NCI-H460 (cell line): ENCODE measurements at places on chromosomes 2 and 18. TPM values are rescaled to one million over a fixed set of nuclear protein-coding genes. Genes with fewer than 3 reads are reported as not detected.

Gene CREG2
- total RNA-seq: 0.10 and 0.20 TPM in 2 replicates

Gene FAM110C
- total RNA-seq: 0.32 and 0.62 TPM in 2 replicates

Gene MTIF2
- total RNA-seq: 97.2 and 110 TPM in 2 replicates

Gene CSRNP3
- total RNA-seq: 0.74 and 1.2 TPM in 2 replicates

Gene SLC39A6
- total RNA-seq: 59.7 and 64.7 TPM in 2 replicates

Gene VIT
- 2.7 and 2.8 TPM in 2 replicates for total RNA-seq

Gene COLEC11
- total RNA-seq: 0.66 and 1.1 TPM in 2 replicates

Gene UGT1A3
- not detected in 2 replicates for total RNA-seq

Gene ST8SIA3
- not detected in 2 replicates for total RNA-seq

Gene FOXD4L1
- total RNA-seq: 0.25 TPM in 1 of 2 replicates, not detected in the other

Gene MALL
- 20.9 and 27.7 TPM in 2 replicates for total RNA-seq

Gene CLK1
- 85.3 and 90.7 TPM in 2 replicates for total RNA-seq

Gene FRZB
- total RNA-seq: not detected in 2 replicates

Gene SP140L
- total RNA-seq: 22.5 and 33.4 TPM in 2 replicates

Gene GBX2
- total RNA-seq: 1.8 and 3.8 TPM in 2 replicates

Gene LYG1
- total RNA-seq: 0.43 and 0.69 TPM in 2 replicates

Gene WNT10A
- not detected in 2 replicates for total RNA-seq

Gene ALPI
- total RNA-seq: not detected in 2 replicates

Gene TMEM178A
- total RNA-seq: 0.46 TPM in 1 of 2 replicates, not detected in the other

Gene CCDC141
- total RNA-seq: 2.4 and 4.0 TPM in 2 replicates

Gene SLC30A3
- 0.50 and 0.75 TPM in 2 replicates for total RNA-seq

Gene RND3
- total RNA-seq: 74.9 and 87.3 TPM in 2 replicates

Gene TFPI
- 209 and 219 TPM in 2 replicates for total RNA-seq

Gene FNDC4
- total RNA-seq: not detected in 2 replicates

Gene COL4A4
- 6.6 and 8.0 TPM in 2 replicates for total RNA-seq

Gene MTLN
- total RNA-seq: 77.2 and 90.7 TPM in 2 replicates

Gene SMYD5
- 42.6 and 48.9 TPM in 2 replicates for total RNA-seq

Gene SMIM21
- total RNA-seq: not detected in 2 replicates

Gene ATP6V1B1
- total RNA-seq: 2.3 and 3.7 TPM in 2 replicates

Gene RNU2-63P
- total RNA-seq: 39.5 and 63.7 TPM in 2 replicates

Gene FOXI3
- total RNA-seq: not detected in 2 replicates

Gene PROKR1
- total RNA-seq: not detected in 2 replicates

Gene NLRC4
- total RNA-seq: 0.07 TPM in 1 of 2 replicates, not detected in the other

Gene MEP1B
- total RNA-seq: 0.20 TPM in 1 of 2 replicates, not detected in the other

Gene PSMA8
- total RNA-seq: not detected in 2 replicates

Gene NEURL3
- total RNA-seq: not detected in 2 replicates

Gene KCNJ3
- not detected in 2 replicates for total RNA-seq

Gene TMEM127
- 21.0 and 21.4 TPM in 2 replicates for total RNA-seq

Gene TMEM37
- 1.4 and 2.5 TPM in 2 replicates for total RNA-seq

Gene EGR4
- not detected in 2 replicates for total RNA-seq

Gene DSC3
- 1.7 and 2.1 TPM in 2 replicates for total RNA-seq
